ENCODE measurements at places on chromosomes 16 and 17. TPM values are rescaled to one million over a fixed set of nuclear protein-coding genes. Genes with fewer than 3 reads are reported as not detected.

GRCh38 chr17:68054296-68054900 lies 18.9 kb downstream of the KPNA2 start:
- H3K27ac ChIP-seq: no peak overlapping the region
- H3K4me3 ChIP-seq: no peak overlapping the region
- H3K36me3 ChIP-seq: no peaks in the 10 kb centered on the region

- H3K27ac ChIP-seq: no peak overlapping the region
- H3K27me3 ChIP-seq: no peaks in the 10 kb centered on the region
- peaks cover 3% of the 10 kb centered on the region for H3K4me1 ChIP-seq
- H3K4me3 ChIP-seq: no peak overlapping the region
Observed at GRCh38 chr16:24671455-24671954, 57.9 kb upstream of the TNRC6A start.

- no peak for DNase-seq
- H3K36me3 ChIP-seq: no peaks in the 10 kb centered on the region
- H3K4me3 ChIP-seq: no peak overlapping the region
Observed at GRCh38 chr17:82323514-82324234, 6.3 kb upstream of the CD7 start.

DNA sequence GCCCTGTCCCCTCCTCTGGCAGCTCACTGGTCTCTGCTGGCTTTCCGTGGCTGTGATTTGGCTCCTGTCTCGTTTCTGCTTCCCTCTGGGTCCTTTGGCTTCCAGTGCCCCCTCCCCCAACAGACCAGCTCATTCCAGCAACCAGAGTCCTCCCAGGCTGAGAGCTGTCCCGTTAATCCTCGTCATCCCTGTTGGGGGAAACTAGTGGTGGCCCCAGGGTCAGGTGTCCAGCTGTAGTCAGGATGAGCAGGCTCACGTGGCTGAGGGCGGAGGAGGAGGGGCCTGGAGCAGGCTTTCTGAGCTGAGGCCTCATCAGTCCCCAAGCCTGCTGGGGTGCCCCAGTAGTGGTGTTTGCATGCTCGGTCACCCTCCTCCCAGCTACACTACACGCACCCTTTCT lies 10.7 kb upstream of the CBX4 start:
- no peak overlapping the region for H3K4me3 ChIP-seq
- no peaks in the 10 kb centered on the region for H3K36me3 ChIP-seq
- DNase-seq: no peak
- H3K27ac ChIP-seq: no peak overlapping the region

GRCh38 chr17:80035937-80036714 lies at the start of gene CCDC40:
CCDC40 (plus strand) TSS chr17:80036642; CDS start chr17:80036663, 21 bp downstream.
- H3K4me3 ChIP-seq: peak within 1 kb of the TSS; percentile 59
- H3K4me1 ChIP-seq: no peaks in the 10 kb centered on the region
- H3K36me3 ChIP-seq: no peaks in the 10 kb centered on the region
- peak within 1 kb of the TSS; percentile 85 for H3K27ac ChIP-seq
- no peaks in the 10 kb centered on the region for H3K27me3 ChIP-seq

- H3K27me3 ChIP-seq: no peaks in the 10 kb centered on the region
- H3K36me3 ChIP-seq: no peaks in the 10 kb centered on the region
- H3K27ac ChIP-seq: no peak overlapping the region
- H3K4me3 ChIP-seq: no peak overlapping the region
Observed at GRCh38 chr16:70784692-70785555, 16.0 kb downstream of the VAC14 start.

- peak; percentile 56 for DNase-seq
- H3K27me3 ChIP-seq: no peaks in the 10 kb centered on the region
- peaks cover 7% of the 10 kb centered on the region for H3K4me1 ChIP-seq
Observed at GRCh38 chr16:48542020-48542473, 67.9 kb downstream of the N4BP1 start.

GRCh38 chr17:65407017-65407416 lies 154.4 kb downstream of the AXIN2 start:
- no peak overlapping the region for H3K27ac ChIP-seq
- H3K36me3 ChIP-seq: no peaks in the 10 kb centered on the region
- no peaks in the 10 kb centered on the region for H3K4me1 ChIP-seq
- no peak overlapping the region for H3K4me3 ChIP-seq
- H3K27me3 ChIP-seq: no peaks in the 10 kb centered on the region

DNA sequence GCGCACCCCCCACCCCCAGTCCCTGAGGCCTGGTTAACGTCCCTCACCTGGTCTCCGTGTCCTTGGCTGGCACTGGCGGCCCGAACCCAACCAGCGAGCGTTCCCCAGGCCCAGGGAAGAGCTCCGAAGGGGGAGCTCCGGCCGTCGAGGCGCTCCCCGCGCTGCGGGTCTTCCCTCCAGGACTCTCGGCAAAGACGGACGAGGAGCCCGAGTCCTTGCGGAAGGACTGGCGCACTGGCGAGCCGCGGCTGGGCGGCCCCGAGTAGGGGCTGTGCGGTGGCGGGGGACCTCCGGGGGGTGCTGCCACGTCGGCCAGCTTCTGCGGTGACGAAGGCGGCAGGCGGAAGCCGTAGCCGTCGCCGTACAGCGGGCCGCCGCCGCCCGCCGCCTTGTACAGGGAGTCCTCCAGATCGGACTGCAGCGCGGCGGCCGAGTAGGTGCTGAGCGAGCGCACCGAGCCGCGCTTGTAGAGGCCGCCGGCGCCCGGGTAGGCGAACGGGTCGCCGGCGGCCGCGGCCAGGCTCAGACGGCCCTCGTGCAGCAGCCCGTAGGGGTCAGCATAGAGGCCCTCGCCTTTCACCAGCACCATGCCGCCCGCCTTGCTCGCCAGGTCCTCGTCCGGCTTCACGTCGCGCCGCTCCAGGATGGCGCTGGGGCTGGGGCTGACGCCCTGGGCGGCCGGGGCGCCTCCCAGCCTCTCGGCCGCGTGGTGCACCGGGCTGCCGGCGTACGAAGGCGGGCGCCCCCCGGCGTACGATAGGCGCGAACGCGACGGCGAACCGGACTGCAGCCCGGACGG lies 44.1 kb downstream of the SRCIN1 start:
- H3K4me1 ChIP-seq: peaks cover 8% of the 10 kb centered on the region
- DNase-seq: no peak
- no peak overlapping the region for H3K27ac ChIP-seq
- H3K36me3 ChIP-seq: no peaks in the 10 kb centered on the region
- no peak overlapping the region for H3K4me3 ChIP-seq
- H3K27me3 ChIP-seq: peaks cover 3% of the 10 kb centered on the region

- no peaks in the 10 kb centered on the region for H3K4me1 ChIP-seq
- no peaks in the 10 kb centered on the region for H3K36me3 ChIP-seq
- no peak for DNase-seq
- no peak overlapping the region for H3K27ac ChIP-seq
- H3K4me3 ChIP-seq: no peak overlapping the region
- H3K27me3 ChIP-seq: no peaks in the 10 kb centered on the region
Observed at GRCh38 chr17:75163074-75163473, 8.8 kb upstream of the JPT1 start.

DNA sequence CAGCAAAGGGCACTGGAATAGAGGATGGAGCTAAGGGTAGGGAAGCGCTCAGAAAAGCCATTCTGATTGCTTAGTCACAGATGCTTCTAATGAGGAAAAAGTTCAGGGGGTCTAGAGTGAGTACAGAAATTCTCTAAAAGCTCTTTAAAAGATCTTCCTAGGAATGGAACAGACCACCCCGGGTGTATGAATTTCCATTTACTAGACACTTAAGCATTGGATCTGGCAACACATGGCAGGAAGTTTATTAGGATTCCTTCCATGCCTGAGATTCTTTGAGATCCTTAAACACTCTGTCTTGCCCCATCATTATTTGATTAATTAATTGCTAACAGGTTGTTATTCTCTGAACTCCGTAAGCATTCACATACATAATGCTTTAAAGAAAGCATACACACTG lies 8.5 kb downstream of the KRTAP9-7 start:
- no peaks in the 10 kb centered on the region for H3K36me3 ChIP-seq
- DNase-seq: no peak

- H3K36me3 ChIP-seq: no peaks in the 10 kb centered on the region
- DNase-seq: no peak
- H3K4me1 ChIP-seq: peaks cover 27% of the 10 kb centered on the region
Observed at GRCh38 chr17:50692448-50693035, 15.2 kb downstream of the ANKRD40 start.

KCNG4 gene
- not detected for total RNA-seq

QPRT gene
- 43.1 TPM for total RNA-seq

ANKRD11 gene
- total RNA-seq: 130 TPM

ENO3 gene
- 4.1 TPM for total RNA-seq

IL17C gene
- not detected for total RNA-seq

KRT32 gene
- total RNA-seq: 0.20 TPM

DLX3 gene
- total RNA-seq: 0.83 TPM
